RKO (cell line): ENCODE measurements at places on chromosomes 3 and 15.
A peak's percentile ranks its signal among the peaks of the same experiment; 100 is the strongest.

GRCh38 chr15:37979671-37980409 is 45.4 kb downstream of the TMCO5A start:
- DNase-seq, result no peak

DNA sequence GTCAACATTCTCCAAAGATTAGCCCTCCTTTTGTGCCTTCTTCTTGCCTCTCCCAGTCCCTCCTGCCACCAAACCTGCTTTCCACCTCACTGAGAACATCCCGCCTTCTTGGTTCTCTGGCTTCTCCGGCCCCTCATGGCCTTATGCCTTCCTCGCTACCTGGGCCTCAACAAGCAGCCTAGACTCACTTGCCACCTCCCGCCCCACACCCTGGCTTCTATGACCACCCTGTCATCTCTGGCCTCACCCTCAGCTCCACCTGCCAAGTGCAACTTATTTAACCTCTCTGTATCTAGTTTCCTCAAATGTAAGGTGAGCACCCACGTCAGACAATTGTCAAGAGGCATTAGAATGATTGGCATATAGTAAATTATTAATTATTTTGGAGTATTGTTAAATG is 68.8 kb upstream of the MEX3B start:
- DNase-seq, result no peak

DNA sequence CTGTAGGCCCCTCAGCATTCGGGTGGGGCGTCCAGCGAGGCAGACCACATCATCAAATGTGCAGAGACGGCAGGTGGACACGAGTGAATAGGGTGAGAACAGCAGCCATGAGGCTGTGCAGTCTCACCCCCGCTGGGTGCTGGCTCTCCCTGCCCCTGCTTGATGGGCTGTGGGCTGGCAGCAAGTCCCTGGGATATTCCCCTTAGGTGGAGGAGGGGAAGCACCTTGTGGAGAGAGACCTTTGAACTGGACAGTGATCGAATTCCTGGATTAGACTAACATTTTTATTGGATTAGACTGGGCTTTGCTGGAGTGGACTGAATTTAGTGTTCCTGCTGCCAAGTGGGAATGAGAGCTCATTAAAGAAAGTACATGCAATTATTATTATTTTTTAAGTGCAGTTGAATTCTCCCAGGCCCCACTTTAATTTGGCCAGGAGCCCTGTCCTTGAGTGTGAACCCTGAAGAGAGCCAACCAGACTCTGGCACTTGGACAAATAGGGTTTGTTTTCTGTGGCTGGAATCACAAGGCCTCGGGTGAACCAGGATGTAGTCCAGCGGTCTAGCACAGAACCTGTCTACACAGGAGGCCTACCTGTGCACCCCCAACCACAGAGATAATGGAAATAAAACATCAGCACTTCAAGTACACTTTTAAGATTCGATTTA is 193.1 kb downstream of the ABHD5 start:
- DNase-seq, result no peak

GRCh38 chr3:86938416-86939105 is 52.4 kb downstream of the VGLL3 start:
- DNase-seq, result no peak

- DNase-seq, result no peak
Measured at GRCh38 chr3:141217389-141217788, 14.2 kb upstream of the PXYLP1 start.

- no peak for DNase-seq
Measured at GRCh38 chr3:33751336-33751735, 33.3 kb upstream of the CLASP2 start.

- DNase-seq, result no peak
Measured at GRCh38 chr3:115357456-115357855, 210.4 kb upstream of the ZBTB20 start.

DNA sequence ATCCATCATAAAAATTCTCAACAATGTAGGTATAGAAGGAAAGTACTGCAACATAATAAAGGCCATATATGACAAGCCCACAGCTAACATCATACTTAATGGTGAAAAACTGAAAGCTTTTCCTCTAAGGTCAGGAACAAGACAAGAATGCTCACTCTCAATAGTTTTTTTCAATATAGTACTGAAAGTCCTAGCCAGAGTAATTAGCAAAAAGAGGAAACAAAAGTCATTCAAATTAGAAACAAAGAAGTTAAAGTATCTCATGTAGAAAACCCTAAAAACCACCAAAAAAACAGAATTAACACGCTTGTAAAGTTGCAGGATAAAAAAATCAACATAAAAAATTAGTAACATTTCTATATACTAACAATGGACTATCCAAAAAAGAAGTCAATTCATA is 61.8 kb downstream of the MYH15 start:
- no peak for DNase-seq

GRCh38 chr3:108588601-108589000 is 637 bp downstream of the CIP2A start:
- peak; percentile 31 for DNase-seq

DNA sequence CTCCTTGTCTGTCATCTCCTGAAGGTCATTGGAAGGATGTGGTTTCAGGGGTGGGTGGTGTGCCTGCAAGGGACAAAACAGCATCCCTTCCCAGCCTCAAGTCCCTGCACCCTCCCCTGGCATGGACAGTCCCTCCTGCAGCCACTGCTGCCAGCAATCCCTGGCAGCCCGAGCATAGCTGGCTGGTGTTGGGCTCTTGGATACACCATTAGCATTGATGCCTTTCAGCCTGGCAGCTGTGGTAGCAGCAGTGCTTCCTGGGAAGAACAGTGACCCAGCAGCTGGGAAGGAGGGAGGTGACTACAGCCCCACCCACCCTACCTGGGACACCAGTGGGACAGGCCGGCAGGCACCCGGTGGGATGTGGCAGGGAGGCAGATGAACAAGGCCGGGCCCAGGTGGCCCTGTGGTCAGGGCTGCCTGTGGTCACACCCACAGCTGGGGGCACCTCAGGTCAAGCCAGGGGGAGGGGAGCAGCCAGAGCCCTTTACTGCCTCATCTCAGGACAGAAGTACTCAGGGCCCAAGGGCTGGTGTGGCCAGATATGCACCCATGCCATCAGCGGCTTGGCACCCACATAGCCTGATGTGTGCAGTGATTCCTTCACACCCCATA is 32.9 kb upstream of the TMEM115 start:
- DNase-seq, result no peak

DNA sequence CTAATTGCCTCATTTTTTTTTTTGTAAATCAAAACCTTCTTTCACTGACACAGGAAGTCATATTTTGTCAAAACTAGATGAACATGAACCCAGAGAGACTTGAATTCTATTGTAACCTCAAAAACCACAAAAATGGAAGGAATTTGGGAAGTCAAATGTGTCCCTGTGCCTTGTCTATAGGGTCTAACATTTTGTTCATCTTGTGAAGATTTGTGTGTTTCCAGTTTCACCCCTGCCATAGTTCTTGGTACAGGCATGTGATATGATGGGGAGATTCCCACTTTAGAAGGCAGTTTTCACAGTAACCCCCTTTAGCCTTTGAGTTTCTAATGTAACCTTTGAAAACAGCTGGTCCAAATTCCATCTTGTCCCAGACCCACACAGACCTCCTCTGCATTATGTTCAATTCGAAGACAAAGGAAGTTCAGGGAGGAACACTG is 318.5 kb upstream of the ADAMTS9 start:
- DNase-seq, result no peak

DNA sequence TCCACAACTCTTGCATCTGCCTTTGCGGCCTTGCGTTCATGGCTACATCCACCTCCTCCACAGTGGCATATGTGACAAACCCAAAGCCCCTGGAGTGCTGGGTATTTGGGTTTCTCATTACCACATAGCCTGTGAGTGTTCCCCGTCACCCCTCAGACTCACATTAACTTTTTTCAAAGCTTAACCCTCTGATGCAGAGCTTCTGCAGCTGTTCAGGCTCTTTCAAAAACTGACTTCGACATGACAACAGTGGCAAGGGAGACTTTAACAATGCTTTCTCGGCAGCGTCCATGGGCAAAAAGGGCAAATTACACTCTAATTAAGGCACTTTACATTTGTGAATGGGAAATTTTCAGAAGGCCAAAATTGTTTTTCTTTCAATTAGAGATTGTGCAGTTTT is 343.2 kb downstream of the UNC13C start:
- no peak for DNase-seq

DNA sequence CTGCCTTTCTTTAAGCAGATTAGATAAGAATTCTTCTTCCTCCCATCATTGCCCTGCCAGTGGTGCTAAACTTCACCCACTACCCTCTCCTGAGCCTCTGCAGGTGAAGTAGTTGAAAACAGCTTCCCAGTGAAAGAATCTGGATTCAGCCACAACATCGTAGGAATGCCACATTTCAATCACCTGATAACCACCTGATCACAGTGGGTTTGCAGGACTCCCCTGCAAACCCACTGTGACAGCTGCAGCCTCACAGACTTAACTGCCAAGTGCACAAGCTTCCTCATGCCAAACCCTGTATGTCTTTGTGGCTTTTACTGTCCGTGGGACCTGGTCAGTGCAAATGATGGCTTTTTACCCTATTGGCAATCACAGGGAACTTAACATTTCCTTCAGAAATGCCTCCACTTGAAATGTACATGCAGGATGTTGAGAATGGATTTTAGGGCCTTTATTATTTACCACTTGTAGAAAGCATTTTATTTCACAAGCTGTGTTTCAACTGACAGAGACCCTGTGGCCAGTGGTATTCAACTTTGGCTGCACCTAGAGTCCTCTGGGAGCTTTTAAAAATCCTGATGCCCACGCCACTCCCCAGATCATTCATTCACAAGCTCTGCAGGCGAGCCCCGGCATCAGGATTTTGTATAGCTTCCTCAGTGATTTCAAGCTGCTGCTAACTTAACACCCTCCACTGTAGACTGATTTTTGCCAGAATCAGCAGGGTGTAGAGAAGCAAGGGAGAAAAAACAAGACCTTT is 49.1 kb downstream of the OXNAD1 start:
- no peak for DNase-seq

DNA sequence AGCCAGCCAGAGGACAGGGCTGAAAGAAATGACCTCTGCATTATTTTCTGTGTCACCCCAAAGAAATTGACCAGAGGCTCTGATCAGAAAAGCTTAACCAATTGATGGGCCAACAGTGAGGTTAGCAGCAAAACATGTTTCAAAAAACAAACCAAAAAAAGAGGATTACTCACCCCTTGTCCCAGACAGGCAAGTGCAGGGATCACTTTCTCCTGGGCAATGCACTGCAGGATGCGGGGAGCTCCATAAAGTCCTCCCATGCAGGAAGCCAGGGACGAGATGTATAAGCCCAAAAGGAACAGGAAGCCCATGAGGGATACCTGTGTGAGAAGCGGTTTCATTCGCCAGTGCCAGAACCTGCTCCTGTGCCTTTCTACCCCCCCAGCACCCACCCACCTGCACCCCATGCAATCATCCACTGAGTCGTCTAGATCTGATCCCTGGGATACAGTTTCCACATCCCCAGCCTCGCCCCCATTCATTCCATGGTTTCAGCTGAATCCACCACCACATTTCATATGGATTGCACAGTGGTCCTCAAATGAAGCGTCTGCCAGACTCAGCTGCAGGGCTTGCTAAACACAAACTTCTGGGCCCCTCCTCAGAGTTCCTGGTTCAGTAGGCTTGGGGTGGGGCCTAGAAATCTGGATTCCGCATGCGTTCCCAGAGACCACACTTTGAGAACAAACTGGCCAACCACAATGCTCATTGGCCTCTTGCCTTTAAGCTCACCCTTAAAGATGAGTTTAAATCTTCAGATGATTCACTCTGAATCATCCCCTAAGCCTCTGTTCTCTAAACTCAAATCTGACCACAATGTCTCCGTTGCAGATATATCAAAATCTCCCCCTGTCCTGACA is 54.4 kb upstream of the HEG1 start:
- DNase-seq, result peak; percentile 57

DNA sequence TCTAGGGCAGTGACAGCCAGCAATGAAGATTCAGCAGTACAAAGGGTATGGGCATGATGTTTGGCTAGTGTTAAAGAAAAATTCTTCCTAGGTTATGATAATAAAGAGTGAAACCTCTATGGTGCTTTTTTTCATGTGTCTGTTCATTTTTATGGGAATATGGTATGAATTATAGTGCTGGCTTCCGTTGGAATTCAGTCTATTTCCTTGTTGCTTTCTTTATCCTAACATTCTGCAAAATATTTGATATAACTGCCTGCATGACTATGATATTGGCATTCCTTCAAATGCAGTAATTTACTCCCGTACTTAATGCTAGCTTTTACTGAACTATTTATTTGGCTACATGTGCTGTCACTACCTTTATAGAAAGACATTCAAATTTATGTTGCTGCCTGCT is 57.6 kb upstream of the ATP11B start:
- no peak for DNase-seq

DNA sequence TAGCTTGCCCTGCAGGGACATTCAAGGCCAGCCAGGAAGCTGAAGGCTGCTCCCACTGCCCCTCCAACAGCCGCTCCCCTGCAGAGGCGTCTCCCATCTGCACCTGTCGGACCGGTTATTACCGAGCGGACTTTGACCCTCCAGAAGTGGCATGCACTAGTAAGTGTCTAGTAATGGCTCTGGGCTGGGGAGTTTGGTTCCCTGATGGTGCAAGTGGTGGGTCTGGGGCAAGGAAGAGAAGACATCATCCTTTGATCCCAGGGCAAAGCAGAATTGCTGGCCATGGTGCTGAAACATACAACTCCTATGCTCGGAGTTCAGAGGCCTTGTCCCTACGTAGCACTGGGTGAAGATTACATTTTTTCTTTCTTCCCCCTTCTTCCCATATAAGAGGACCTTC is 311.4 kb downstream of the EPHB1 start:
- peak; percentile 45 for DNase-seq
